ENCODE measurements at places on chromosomes 4 and X. TPM values are rescaled to one million over a fixed set of nuclear protein-coding genes. Genes with fewer than 3 reads are reported as not detected.

PPBP gene
- not detected for total RNA-seq

NAP1L3 gene
- total RNA-seq: 51.3 TPM

PNMA3 gene
- 35.0 TPM for total RNA-seq

LYAR gene
- 53.8 TPM for total RNA-seq

CXCL1 gene
- 0.74 TPM for total RNA-seq

C1QTNF7 gene
- 5.1 TPM for total RNA-seq

CPLX1 gene
- 8.2 TPM for total RNA-seq

NAP1L5 gene
- total RNA-seq: 15.4 TPM

TRIM75 gene
- 0.81 TPM for total RNA-seq

ANXA5 gene
- 193 TPM for total RNA-seq
